ENCODE measurements at places on chromosomes 13 and 19. TPM values are rescaled to one million over a fixed set of nuclear protein-coding genes. Genes with fewer than 3 reads are reported as not detected.

DNA sequence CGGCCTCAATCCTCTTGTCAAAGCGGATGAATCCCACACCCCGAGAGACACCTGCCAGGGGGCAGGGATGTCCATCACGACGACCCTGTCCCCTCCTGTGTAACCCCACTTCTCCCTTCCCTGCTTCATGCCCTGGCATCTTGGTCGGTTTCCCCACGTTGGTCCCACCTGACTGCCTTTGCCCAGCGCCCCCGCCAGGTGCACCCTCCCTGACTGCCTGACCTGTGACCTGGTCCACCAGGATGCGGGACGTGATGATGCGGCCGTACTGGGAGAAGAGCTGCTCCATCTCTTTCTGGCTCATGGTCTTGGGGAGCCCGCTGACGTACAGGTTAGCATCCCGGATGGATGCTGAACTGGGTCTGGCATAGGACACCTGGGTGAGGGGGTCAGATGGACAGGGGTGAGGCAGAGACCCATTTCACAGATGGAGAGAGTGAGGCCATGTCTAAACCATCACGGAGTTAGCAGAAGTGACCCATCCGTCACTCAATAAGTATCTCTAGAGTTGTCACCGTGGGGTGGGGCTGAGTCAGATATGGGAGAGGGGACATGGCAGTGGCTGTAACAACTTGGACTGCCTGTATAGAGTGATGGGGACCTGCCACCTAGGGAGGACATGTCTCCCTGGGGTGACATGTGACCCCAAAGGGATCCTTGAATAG is 22.5 kb downstream of the ELAVL3 start:
- no peaks in the 10 kb centered on the region for H3K27me3 ChIP-seq
- no peaks in the 10 kb centered on the region for H3K36me3 ChIP-seq
- H3K4me3 ChIP-seq = no peak overlapping the region
- H3K27ac ChIP-seq = no peak overlapping the region
- no peak for DNase-seq

GRCh38 chr13:57815600-57815999 is 184.1 kb downstream of the PCDH17 start:
- no peak for DNase-seq
- H3K4me3 ChIP-seq = no peak overlapping the region
- no peaks in the 10 kb centered on the region for H3K4me1 ChIP-seq
- H3K27ac ChIP-seq = no peak overlapping the region
- H3K27me3 ChIP-seq = no peaks in the 10 kb centered on the region
- H3K36me3 ChIP-seq = no peaks in the 10 kb centered on the region

DNA sequence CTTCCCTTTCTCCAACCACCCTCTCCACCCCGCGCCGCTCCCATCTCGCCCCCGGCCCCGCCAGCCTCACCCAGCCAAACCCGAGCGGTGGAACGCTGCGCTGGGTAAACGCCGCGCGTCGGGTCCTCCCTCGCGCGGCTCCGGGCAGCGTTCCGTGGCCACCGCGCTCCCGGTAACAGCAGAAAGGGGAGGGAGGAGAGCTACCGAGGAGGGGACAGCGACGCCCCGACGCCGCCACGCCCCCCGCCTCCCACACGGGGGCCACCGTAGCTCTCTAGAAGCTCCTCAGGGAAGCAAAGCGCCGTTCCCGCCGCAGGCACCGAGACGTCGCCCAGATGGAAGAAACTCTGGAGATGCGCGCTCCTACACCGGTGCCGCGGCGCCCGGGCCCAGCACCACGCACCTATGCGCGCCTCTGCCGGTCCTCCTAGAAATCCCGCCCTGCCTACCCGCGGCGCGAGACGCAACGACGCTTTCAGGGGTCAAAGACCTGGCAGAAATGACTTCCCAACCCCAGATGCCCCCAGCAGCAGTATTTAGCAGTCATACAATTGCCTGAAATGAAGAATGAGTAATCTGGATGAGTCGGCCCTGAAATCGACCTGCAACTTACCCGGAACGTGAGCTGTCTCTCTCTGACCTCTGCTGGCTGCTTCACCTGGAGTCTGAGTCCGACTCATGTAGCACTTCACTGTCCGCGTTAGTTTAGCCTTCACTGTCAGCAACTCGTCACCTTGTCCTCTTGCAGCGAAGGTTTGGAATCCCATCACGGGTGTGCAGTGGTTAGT is at the start of gene RUBCNL:
Gene RUBCNL, minus strand, starts transcription at position 189 of the 788 bp plus-strand sequence. CDS start 14,777 bp downstream, outside the sequence.
- no peak for DNase-seq
- peak within 1 kb of the TSS; percentile 54 for H3K4me3 ChIP-seq

Gene CNMD
- total RNA-seq = not detected

- H3K36me3 ChIP-seq = no peaks in the 10 kb centered on the region
- DNase-seq = no peak
- no peaks in the 10 kb centered on the region for H3K4me1 ChIP-seq
- no peaks in the 10 kb centered on the region for H3K27me3 ChIP-seq
- no peak overlapping the region for H3K4me3 ChIP-seq
Measured at GRCh38 chr13:30266756-30267155, 40.6 kb downstream of the KATNAL1 start.

DNA sequence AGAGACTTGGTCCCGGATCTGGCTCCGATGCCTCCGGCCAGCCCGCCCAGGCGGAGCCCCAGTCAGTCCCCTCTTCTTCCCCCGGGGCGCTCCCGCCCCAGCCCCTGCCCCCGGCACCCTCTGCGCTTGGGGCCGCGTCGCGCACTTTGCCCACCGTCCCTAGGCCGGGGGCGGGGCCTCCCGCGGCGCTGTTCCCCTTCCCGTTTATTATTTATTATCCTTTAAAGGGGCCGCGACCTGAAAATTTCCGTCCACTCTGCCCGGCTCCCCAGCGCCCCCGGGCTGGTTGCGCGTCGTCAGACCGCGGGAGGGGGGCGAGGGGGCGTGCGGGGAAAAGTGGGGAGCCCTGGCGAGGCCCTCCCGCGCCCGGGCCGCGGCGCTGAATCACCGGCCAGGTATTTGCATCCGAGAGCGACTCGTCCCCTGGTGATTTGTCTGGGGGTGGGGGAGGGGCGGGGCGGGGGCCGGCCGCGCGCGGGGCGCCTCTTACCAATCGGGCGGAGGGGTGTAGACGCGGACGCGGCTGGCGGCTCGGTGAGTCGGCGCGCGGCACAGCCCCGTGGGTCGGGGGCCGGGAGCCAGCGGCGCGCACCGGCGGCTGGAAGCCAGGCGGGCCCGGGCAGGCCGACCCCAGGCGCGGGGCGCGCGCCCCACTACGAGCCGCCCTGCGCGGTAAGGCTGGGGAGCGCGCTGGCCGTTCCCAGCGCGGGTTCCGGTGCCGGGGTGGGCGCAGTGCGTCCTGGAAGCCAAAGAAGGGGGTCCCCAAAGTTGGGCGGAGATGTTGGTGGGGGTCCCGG is at the start of gene ARID3A:
Gene ARID3A, plus strand, starts transcription at position 510 of the 797 bp plus-strand sequence. CDS start 3,494 bp downstream, outside the sequence.
- DNase-seq = peak; percentile 60
- H3K4me1 ChIP-seq = peaks cover 48% of the 10 kb centered on the region
- peak within 1 kb of the TSS; percentile 65 for H3K27ac ChIP-seq
- H3K4me3 ChIP-seq = peak within 1 kb of the TSS; percentile 82
- no peaks in the 10 kb centered on the region for H3K36me3 ChIP-seq

DNA sequence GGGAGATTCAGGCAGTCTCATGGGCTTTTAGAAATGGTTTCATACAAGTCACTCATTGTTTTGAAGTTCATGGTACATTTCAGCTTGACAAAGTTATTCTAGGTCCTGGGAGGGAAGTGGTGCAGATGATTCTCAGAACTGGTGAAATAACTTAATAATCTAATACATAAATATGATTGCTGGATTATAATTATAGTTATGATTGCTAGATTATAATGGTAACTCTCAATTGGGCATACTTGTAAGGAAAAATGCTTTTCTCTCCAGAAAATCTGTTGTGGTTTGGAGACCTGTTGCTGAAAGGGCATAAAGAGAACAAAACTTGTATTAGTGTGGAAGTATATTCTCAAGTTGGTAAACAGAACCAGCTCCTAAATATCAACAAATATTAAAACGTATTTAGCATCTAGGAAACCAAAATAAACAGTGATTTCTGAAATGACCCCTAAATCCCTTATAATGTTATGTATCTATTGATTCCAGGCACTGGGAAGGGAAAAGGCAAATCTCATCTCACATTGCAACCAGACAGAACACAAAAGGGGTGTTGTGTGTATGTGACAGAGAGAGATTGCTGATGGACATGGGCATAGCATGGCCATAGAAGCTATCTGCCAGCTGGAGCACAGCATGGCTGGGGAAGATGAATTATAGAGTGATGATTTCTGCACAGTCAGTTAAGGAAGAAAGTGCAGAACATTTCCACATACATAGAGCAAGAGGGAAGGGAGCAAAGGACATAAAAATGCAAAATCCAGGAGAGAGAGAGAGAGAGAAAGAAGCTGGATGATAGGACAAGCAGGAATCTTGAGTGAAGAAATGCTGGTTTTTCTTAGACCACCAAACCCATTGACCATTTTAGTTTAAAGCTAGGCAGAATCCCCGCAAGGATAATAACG is 87.1 kb upstream of the FRY start:
- no peaks in the 10 kb centered on the region for H3K36me3 ChIP-seq
- H3K4me3 ChIP-seq = no peak overlapping the region
- H3K27ac ChIP-seq = no peak overlapping the region
